Upper lobe of left lung (tissue), 6 donors: ENCODE measurements at places on chromosomes 1 and 21. TPM values are rescaled to one million over a fixed set of nuclear protein-coding genes. Genes with fewer than 3 reads are reported as not detected.

GRCh38 chr1:43789604-43790550, 82.5 kb downstream of the ST3GAL3 start:
- no peak for DNase-seq

DNA sequence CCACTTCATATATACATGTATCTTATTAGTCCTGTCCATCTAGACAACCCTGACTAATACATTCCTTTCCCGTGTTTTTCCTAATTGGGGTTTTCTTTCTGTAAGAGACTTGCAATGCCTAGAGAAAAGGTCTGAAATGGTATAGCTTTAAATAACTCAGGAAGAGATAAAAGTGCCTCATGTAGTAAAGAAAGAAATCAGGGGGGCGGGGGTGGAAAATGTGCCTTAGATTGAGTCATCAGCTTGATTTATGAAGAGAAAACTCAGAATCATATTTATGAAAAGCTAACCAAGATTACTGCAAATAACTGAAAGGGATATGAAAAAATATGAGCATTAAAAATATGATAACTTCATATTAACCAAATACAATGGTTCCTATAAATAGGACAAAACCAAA, 345.8 kb upstream of the CHRM3 start:
- no peak for DNase-seq

- peak; percentile 75 for DNase-seq
Observed at GRCh38 chr1:90719330-90720144, 2.4 kb upstream of the BARHL2 start.

- no peak for DNase-seq
Observed at GRCh38 chr1:198528364-198528763, 12.1 kb downstream of the ATP6V1G3 start.

DNA sequence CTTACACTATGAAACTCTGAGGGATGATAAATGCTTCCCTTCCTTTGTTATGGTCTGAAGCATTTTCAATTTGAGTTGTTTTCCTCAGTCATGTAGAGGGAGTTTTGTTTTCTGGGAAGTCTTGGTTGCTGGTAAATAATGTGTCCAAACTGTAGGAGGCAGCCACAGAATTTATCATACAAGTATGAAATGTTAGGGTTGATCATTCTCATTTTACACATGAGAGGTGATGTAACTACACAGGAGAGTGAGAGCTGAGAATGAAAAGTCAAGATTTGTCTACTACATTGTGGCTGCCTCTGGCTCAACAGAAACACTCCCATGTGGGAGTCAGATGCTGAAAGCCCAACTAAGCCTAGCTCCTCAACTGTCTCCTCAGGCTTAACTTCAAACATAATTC, 182.5 kb upstream of the SGIP1 start:
- no peak for DNase-seq

DNA sequence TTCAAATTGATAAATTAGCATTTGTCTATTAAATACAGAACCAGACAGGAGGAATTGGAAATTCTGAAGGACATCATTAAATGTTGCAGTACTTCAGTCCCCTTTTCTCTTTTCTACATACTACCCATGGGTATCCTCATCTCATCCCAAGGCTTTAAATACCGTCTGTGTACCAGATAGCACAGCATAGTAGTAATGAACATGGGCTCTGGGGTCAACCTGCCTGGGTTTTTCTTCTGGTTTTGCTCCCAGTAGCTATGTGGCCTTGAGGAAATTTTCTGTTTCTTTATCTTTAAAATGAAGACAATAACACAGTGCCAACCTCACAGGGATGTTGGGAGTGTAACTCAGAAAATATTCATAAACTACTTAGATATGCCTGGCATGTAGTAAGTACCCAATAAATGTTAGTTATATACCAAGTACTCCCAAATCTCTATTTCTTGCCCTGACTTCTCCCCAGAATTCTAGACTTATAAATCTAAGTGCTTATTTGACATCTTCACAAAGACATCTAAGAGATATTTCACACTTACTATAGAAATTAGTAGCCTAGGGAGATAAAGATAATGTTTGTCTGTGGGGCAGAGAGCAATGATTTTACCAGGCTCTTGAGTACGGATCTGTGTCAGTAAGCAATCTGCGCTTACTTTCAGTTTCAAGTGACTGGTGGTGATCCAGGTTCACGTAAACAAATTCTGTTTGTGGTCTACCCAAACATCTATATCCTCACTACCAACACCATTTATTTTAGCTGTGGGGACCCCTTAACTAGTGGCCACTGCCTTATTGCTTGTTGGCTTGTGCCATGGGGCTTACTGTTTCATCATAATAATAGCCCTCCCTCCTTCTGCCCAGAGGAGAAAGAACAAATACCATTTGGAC, 37.3 kb downstream of the VANGL2 start:
- no peak for DNase-seq

- no peak for DNase-seq
Observed at GRCh38 chr1:99173900-99174299, 90.4 kb upstream of the PLPPR4 start.

DNA sequence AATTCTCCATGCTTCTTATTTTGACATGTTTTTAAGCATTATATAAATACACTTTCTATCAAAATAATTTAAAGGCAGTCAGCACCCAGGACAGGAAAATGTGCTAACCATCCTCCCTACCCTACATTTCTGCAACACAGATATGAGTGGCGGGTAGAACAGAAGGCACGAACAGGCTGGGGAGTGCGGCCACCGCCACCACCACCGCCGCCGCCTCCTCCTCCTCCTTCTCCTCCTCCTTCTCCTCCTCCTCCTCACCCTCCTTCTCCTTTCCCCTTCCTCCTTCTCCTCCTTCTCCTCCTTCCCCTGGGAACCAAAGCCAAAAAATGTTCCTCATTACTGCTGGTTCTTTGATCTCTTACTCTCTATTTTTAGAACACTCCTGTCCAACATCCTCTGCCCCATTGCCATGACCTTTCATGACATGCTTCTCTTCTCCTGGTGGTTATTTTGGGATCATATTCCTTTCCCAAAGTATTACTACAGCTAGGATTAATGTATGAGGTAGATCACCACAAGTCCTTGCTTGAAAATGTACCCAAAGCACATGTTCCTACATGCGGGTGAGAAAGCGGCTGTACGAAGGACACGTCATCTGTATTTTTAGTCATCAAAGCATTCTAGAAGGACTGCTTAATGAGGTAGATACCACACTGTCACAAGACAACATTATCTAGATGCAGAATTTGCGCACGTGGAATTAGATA, 24.5 kb upstream of the CCN1 start:
- DNase-seq, result peak; percentile 48

DNA sequence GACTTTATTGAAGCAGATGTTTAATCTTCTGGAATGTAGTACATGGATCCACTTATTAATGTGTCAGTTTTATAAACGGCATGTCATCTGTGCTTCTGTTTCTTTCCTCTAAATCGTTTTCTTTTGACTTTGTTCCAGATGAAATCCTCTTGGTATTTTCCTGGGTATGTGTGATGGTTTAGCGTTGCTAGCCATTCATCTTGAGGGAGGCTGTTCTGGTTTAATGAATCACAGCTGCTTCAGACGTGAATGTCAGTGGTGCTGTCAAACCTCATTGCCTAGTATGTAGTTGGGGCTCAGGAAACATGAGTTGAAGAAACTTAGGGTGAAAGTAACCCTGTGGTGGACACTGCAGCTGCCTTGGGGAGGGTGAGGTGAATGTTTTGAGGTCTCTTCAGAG, 33.2 kb downstream of the KCNK1 start:
- DNase-seq, result no peak

- DNase-seq, result no peak
Observed at GRCh38 chr1:61568460-61569302, 156.3 kb downstream of the TM2D1 start.

- no peak for DNase-seq
Observed at GRCh38 chr1:100277866-100278265, 11.8 kb downstream of the RTCA start.

The IL10 gene
- total RNA-seq, result 0.98 TPM

The C4BPA gene
- total RNA-seq, result 164 TPM

The ZNF648 gene
- total RNA-seq, result 0.33 TPM

The HFM1 gene
- 0.46 TPM for total RNA-seq
